KBM-7 (cell line): ENCODE measurements at places on chromosomes 3 and 15.
A peak's percentile ranks its signal among the peaks of the same experiment; 100 is the strongest.

- DNase-seq, result peak; percentile 53
Observed at GRCh38 chr3:112111785-112112402, 21.2 kb downstream of the GCSAM start.

GRCh38 chr3:42807929-42808328, 1.3 kb upstream of the ACKR2 start:
- DNase-seq, result no peak

DNA sequence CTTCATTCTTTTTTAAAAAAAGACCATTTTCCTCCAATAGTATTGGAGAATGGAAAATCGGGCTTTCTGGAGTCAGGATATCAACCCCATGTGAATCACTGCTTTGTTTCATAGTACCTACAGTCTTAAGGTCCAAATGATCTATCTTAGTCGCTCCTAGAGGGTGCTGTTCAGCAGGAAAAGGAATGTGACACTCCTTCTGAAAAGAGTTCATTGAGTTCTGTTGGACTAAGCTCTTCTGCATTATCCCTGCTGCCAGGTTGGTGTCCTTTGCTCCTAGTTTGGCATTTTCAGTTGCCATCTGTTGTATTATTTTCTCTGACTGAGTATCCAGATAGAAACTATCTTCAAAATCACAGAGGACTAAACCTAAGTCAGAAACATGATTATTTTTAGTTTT, 57.2 kb downstream of the POLQ start:
- no peak for DNase-seq

DNA sequence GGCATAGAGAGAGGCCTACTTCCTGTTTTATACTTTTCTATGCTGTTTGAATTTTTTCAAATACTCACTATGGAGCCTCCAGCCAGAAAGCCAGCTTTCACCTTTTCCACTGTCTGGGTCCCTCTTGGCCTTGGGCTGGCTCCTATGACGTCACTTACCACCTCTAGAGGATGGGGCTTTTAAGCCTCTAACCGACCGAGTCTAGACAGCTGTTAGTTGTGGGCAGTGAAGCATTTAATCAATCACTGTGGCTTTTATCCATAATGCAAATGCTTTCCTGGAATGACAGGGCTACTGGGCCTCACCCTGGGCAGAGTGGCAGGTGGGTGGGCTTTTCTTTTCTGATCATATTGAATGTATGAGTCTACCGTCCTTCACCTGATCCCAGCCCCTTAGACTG, 61.9 kb downstream of the LRRK1 start:
- DNase-seq, result no peak

GRCh38 chr3:127590282-127590592, 296 bp downstream of the TPRA1 start:
- DNase-seq, result no peak

GRCh38 chr3:59593380-59593779, 543.6 kb upstream of the CFAP20DC start:
- DNase-seq, result no peak

DNA sequence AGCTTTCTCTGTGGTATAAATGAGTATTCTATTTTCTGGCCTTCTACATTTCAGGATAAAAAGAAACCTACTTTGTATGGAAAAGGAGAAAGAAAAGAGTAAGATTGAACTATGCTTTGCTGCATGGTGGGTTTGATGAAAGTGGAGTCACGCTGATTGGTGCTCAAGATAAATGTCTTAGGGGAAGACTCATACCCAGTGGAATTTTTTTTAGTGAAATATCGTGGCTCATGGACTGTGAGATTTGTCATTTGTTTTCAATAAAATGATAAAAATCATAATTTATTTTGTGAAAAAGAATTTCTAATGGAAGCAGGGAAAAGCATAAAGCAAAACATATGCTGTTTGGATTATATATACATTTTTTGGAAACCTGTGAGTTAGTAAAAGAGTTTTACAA, 292.5 kb downstream of the ZPLD1 start:
- no peak for DNase-seq

GRCh38 chr3:56219894-56220805, 248.1 kb downstream of the ERC2 start:
- DNase-seq, result no peak

DNA sequence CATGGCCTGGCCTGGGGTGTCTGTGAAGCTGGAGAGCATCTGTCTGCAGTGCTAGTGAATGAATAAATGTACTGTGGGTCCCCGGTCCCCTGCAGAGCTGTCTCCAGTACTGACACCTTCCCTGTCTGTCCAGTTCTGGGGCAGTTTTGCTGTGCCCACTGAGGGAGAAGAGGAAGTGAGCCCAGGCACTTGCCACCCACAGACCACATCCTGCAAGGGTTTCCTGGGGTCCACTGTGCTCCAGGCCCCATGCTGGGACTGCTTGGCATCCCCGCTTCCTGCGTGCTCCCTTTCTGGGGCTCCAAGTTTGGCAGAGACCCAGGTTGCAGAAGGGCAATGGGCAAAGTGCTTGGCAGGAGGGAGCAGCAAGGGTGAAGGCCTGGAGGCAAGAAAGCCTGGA, 4.9 kb upstream of the SLC6A6 start:
- DNase-seq, result no peak

DNA sequence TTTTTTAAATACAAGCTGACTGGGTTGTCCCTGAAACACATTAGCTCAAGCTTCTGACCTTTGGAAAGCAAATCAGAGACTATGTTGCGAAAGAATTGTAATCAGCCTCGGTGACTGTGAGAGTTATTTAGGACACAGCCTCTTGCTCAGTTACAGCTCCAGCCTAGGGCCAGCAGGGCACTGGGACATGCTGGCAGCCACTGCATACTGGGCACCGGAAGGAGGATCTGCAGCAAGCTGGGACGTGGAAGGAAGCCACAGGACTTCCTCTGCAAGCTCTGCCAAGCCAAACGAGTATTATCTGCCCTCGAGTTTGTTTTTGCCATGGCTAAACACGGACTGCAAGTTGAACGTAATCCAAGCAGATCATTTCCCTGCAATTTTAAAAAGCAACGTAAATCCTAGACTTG, 24.4 kb upstream of the COPG1 start:
- peak; percentile 58 for DNase-seq

DNA sequence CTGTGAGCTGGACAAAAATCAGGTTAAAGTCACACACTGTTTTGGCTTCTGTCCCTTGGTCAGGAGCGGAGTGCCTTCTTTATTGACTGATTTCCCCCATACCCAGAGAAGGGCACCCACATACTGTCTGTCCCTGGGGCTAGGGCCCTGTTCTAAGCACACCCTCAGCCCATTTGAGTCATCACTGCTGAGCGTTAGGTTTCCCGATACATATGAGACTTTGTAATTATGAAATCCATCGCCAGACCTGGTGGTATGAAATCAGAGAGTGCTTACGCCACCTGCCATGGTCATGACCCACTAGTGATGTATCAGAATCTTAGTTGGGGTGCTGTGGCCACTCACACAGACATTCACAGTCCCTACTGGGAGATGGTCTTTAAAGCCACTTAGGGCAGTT, 96.8 kb downstream of the CHDH start:
- no peak for DNase-seq

- DNase-seq, result no peak
Observed at GRCh38 chr3:150703299-150703755, 393 bp downstream of the ERICH6 start.

DNA sequence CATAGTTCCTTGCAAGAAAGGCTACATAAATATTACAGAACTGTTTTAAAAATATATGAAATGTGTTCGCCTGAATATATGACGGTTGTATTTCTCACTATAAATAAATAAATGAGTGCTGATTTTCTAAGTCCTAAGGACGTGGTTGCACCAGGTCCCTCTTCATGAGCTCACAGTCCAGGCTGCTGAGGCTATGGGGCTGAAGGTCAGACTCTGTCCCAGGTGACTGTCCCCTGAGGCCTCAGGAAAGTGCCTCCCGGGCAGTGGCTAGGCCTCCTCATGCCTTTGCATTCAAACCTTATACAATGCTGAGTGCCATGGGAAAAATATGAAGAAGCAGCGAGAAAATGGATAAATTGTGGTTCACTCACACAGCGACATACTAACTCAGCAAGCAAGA, 43.5 kb upstream of the SSR3 start:
- no peak for DNase-seq

- DNase-seq, result no peak
Observed at GRCh38 chr3:156253150-156253549, 132.8 kb downstream of the KCNAB1 start.

DNA sequence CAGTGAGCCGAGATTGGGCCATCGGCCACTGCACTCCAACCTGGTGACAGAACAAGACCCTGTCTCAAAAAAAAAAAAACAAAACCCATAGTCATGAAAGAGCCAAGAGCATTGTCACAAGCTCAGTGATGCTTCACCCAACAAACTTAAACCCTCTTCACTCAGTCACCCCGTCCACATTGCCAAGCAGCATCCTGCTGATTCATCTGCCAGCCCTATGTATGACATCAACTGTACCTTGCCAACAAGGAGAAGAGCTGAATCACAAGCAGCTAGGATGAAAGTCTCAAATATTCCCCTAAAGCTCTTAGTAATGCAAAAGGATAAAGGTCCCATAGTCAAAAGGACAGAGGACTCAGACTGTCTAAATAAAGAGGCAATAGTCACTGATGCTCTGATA, 90.0 kb downstream of the ANO10 start:
- no peak for DNase-seq

GRCh38 chr3:39505866-39506742, 38.6 kb downstream of the MOBP start:
- DNase-seq, result no peak

DNA sequence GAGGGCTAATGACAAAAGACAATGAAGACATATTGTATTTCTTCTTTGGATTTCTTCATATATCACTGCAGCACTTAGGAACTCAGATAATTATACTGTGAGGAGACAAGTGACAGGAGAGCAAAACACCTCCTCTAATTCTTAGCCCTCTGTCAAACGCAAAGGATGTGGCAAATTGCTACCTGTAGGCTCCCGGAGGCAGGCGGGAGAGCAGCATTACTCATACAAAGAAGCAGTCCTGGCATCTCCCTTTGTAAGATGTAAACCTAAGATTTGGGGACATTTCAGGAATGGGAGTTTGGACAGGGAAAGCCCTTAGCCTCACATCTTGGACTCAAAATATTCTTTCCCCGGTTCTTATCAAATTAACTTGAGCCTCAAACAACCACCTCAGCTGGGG, 460.8 kb downstream of the SOX2 start:
- DNase-seq, result no peak

GRCh38 chr15:27486051-27486450, 515.1 kb downstream of the GABRG3 start:
- DNase-seq, result no peak

DNA sequence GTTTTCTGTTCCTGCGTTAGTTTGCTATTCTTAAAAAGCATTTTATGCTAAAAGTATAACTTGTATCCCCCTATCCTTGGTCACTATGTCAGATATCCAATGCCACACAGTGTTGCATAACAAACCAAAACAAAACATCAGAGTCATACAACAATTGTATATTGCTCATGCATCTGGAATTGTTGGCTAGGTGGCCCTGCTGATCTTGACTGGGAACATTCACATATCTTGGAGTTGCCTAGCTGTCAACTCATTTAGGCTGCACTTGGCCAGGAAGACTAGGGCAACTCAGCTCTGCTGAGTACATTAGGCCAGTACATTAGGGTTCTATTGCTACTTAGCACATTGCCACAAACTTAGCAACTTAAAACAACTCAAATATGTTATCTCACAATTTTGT, 706.5 kb upstream of the UBE2E2 start:
- no peak for DNase-seq

DNA sequence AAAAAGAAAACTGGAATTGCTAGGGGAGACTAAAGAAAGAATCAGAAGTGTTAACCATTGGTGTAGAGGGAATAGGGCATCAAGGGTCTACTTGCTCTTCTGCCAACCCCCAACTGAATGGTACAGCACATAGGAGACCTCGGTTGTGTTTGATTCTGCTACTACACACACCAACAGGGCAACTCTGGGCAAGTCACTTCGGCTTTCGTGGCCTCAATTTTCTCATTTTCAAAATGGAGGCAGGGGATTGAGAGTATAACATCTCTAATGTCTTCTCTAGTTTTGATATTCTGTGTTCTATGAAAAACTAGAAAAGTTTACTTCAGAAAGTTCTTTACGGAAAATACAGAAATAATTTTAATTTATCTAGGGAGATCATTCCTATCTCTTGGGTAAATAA, 120.3 kb upstream of the PHLDB2 start:
- DNase-seq, result no peak

DNA sequence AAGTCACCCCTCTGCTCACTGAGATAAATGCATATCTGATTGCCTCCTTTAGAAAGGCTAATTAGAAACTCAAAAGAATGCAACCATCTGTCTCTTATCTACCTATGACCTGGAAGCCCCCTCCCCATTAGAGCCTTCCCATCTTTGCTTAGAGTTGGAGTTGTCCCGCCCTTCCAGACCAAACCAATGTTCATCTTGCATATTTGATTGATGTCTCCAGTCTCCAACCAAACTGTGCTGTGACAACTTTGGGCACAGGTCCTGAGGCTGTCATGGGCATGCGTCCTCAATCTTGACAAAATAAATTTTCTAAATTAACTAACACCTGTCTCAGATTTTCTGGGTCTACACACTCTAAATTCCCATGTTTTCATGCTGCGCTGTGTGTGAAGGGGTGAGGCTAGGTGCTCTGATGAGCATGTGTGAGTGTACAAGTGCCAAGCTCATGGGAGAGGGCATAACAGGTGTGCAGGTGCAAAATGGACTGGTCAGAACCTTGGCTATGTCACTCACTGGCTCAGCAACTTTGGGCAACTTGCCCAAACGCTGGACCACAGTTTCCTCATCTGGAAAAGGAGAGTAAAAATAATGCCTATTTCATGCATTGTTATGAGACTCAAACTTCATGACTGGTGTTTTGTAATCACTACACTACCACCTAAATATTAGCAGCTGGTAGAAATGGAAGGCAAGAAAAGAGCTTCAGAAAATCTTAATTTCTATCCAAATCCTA, 7.2 kb downstream of the DAPK2 start:
- DNase-seq, result no peak

DNA sequence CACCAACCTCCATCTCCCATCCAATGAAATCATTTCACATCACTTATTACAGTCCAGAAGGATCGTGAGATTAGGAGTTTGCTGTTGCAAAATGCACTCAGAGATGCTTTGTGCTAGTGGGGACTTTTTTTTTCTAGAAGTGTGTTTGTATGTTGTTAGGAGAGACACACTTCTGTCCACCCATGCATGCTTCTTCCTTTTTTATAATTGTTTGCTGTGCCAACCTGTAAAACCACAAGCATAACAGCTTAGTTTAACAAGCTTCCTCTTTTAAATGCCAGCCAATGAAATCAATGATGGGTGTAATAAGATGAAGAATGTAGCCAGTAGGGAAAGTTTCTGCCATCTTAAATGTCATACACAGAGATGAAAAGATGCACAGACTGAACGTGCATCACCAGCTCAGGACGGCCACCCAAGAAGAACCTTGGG, 305.6 kb upstream of the STT3B start:
- peak; percentile 94 for DNase-seq

DNA sequence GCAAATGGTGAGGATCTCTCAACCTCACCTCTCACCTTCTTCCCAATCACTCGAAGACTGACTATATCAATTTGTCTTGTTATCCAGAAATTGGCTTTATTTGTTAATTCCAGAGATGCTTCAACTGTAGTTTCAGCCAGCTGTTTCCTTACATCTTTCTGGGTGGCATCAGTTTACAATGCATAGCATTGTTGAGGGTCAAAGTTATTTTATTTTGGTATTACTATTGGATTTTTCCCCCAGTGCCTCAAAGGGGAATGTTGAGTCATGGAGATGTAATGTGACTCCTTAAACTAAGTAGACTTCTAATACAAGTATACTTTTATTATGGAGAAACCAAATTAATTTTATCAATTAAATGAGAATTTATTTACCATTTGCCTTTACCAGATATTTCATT, 351.6 kb downstream of the TIGIT start:
- no peak for DNase-seq
